ENCODE measurements at places on chromosomes 13 and 19. TPM values are rescaled to one million over a fixed set of nuclear protein-coding genes. Genes with fewer than 3 reads are reported as not detected.

The HSPB6 gene
- total RNA-seq, result not detected

GRCh38 chr13:108220041-108220440 lies 1.8 kb downstream of the ABHD13 start:
- peaks cover 28% of the 10 kb centered on the region for H3K4me1 ChIP-seq
- H3K27me3 ChIP-seq, result no peaks in the 10 kb centered on the region
- H3K27ac ChIP-seq, result peak overlapping the region; percentile 95
- peak overlapping the region; percentile 93 for H3K4me3 ChIP-seq

GRCh38 chr13:63938851-63939250 lies 2523.2 kb upstream of the PCDH20 start:
- no peak overlapping the region for H3K4me3 ChIP-seq
- peaks cover 10% of the 10 kb centered on the region for H3K36me3 ChIP-seq
- no peak for DNase-seq
- no peaks in the 10 kb centered on the region for H3K27me3 ChIP-seq

DNA sequence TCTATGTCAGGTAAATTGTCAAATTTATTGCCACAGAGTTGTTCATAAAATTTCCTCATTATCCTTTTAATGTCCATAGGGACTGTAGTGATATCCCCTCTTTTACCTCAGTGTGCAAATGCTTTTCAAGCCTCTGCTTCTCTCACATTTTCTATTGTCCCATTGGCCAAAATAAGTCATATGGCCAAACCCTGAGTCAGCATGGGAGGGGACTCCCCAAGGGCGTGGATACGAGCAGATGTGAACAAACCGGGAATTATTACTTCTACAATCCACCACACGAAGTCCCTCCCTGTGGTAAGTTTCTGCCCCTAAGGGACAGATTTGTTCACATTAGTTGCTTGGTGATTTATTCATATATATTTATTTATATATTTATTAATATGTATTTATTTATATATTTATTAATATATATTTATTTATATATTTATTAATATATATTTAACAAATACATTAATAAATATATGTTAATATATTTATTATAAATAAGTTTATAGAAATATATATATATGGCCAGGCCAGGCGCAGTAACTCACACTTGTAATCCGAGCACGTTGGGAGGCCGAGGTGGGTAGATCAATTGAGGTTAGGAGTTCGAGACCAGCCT lies 20.1 kb upstream of the CAMSAP3 start:
- no peak overlapping the region for H3K4me3 ChIP-seq
- H3K27me3 ChIP-seq, result peaks cover 17% of the 10 kb centered on the region
- H3K27ac ChIP-seq, result no peak overlapping the region
- DNase-seq, result no peak
- no peaks in the 10 kb centered on the region for H3K36me3 ChIP-seq

GRCh38 chr19:15091918-15092753 lies 10.1 kb downstream of the OR1I1 start:
- peaks cover 20% of the 10 kb centered on the region for H3K27me3 ChIP-seq
- H3K27ac ChIP-seq, result no peak overlapping the region
- no peaks in the 10 kb centered on the region for H3K36me3 ChIP-seq
- H3K4me3 ChIP-seq, result no peak overlapping the region
- H3K4me1 ChIP-seq, result no peaks in the 10 kb centered on the region
- DNase-seq, result peak; percentile 72

GRCh38 chr13:20182231-20182846 lies 10.4 kb downstream of the GJB2 start:
- H3K27me3 ChIP-seq, result peaks cover 38% of the 10 kb centered on the region
- H3K4me3 ChIP-seq, result no peak overlapping the region
- H3K4me1 ChIP-seq, result peaks cover 4% of the 10 kb centered on the region
- DNase-seq, result peak; percentile 84

GRCh38 chr13:60969656-60970055 lies 446.0 kb downstream of the PCDH20 start:
- no peak for DNase-seq
- no peak overlapping the region for H3K4me3 ChIP-seq
- H3K4me1 ChIP-seq, result no peaks in the 10 kb centered on the region
- peaks cover 4% of the 10 kb centered on the region for H3K36me3 ChIP-seq
- H3K27ac ChIP-seq, result no peak overlapping the region
- H3K27me3 ChIP-seq, result no peaks in the 10 kb centered on the region

GRCh38 chr19:7255119-7255518 lies 39.1 kb downstream of the INSR start:
- no peak overlapping the region for H3K4me3 ChIP-seq
- no peaks in the 10 kb centered on the region for H3K36me3 ChIP-seq
- H3K27me3 ChIP-seq, result no peaks in the 10 kb centered on the region
- peaks cover 2% of the 10 kb centered on the region for H3K4me1 ChIP-seq

GRCh38 chr19:17794731-17795494 lies at the start of gene B3GNT3:
Gene B3GNT3 (plus strand): TSS chr19:17795138. CDS start chr19:17807808, 12,670 bp downstream.
- DNase-seq, result no peak
- H3K27ac ChIP-seq, result no peak within 1 kb of the TSS
- H3K4me1 ChIP-seq, result peaks cover 8% of the 10 kb centered on the region
- H3K27me3 ChIP-seq, result peaks cover 8% of the 10 kb centered on the region
- no peaks in the 10 kb centered on the region for H3K36me3 ChIP-seq

All from natural killer cell treated with Interleukin-12 subunit alpha and Interleukin-12 subunit beta and Interleukin-15 and Interleukin-18, amount 100 ng/mL, for 72 hours (primary cell).